ENCODE measurements at places on chromosomes 6 and 20. TPM values are rescaled to one million over a fixed set of nuclear protein-coding genes. Genes with fewer than 3 reads are reported as not detected.
A peak's percentile ranks its signal among the peaks of the same experiment; 100 is the strongest.

DNA sequence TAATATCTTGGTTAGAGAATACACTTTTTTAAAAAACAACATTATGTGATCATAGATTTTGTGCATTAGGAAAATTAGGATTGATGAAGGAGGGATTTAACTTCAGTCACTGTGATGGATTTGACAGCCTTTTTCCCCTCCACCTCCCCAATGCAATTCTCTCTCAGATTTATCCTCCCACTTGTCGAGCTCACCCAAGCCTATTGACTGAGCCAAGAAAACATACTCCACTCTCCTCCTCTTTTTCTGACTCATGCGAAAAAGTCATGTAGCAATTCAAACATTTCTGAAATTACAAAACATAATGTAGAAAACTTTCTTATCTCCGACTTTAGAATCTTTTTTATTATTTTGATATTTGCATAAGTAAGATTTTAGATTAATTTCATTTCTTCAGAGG is 24.1 kb downstream of the KLHL32 start:
- H3K36me3 ChIP-seq = no peaks in the 10 kb centered on the region
- no peak overlapping the region for H3K27ac ChIP-seq
- no peaks in the 10 kb centered on the region for H3K4me1 ChIP-seq

DNA sequence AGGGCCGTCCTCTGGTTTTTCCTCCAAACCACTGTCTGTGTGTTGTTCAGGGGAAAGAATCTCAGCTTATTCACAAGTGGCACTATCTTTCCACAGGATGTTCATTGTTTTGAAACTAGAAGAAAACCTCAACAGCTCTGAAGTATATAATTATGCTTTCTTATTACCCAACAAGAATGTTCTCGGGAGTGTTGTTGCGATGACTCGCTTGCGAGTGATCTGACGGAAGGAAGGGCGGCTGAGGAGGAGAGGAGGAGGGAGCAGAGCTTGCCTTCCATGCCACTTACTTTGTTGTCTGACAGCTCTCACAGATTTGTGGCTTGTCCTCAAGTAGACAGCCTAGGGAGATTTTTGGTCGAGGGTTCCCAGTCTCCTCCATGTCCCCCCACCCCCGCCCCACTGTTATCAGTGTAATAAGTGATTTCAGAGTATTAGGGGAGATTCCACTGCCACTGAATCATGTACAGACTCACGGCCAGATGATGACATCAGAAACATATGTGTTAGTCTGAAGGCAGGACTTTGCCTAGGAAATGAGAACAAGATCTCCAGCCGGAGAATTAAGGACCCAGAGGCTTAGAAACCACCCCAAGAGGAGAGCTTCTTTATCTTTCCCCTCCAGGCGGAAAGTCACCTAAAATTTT is 80.7 kb upstream of the CCN6 start:
- peak overlapping the region; percentile 48 for H3K27ac ChIP-seq
- DNase-seq = peak; percentile 50

DNA sequence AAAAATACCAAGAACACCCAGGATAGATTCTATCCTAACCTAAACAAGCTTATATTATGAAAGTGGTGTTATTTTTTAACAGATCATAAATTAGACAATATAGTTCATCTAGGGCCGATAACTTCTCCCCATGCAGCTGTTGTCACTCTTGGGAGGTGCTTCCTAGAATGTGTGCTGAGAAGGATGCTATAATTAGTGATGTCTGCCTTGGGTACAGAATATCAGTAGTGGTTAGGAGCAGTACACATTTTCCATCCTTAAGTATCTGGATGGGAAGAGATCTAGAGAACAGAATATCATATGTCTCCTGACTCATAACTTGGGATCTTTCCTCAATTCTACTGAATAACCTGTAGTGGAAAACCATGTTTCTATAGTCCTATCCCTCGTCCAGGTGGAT is 214.5 kb downstream of the BCKDHB start:
- no peaks in the 10 kb centered on the region for H3K27me3 ChIP-seq
- no peak for DNase-seq
- H3K36me3 ChIP-seq = no peaks in the 10 kb centered on the region
- H3K27ac ChIP-seq = no peak overlapping the region

GRCh38 chr20:48189181-48189580 is 403.9 kb upstream of the SULF2 start:
- no peak overlapping the region for H3K27ac ChIP-seq
- H3K27me3 ChIP-seq = no peaks in the 10 kb centered on the region
- H3K36me3 ChIP-seq = no peaks in the 10 kb centered on the region
- peak; percentile 63 for DNase-seq

GRCh38 chr6:106149472-106150069 is 63.4 kb downstream of the PRDM1 start:
- DNase-seq = no peak
- no peak overlapping the region for H3K27ac ChIP-seq
- H3K4me1 ChIP-seq = peaks cover 33% of the 10 kb centered on the region
- H3K36me3 ChIP-seq = no peaks in the 10 kb centered on the region
- no peak overlapping the region for H3K4me3 ChIP-seq
- H3K27me3 ChIP-seq = no peaks in the 10 kb centered on the region

ZFP64 gene
- total RNA-seq = 16.2 TPM

TSBP1 gene
- not detected for total RNA-seq

DBNDD2 gene
- 7.7 TPM for total RNA-seq

YWHAB gene
- total RNA-seq = 116 TPM

Data from PC-3 (cell line).